CD4-positive, alpha-beta T cell treated with Interleukin-6 at 100 ng/mL for 8 hours (primary cell): ENCODE measurements at places on chromosomes 16 and 17.
A peak's percentile ranks its signal among the peaks of the same experiment; 100 is the strongest.

GRCh38 chr16:68065716-68066305 lies 19.4 kb upstream of the NFATC3 start:
- no peak for DNase-seq

DNA sequence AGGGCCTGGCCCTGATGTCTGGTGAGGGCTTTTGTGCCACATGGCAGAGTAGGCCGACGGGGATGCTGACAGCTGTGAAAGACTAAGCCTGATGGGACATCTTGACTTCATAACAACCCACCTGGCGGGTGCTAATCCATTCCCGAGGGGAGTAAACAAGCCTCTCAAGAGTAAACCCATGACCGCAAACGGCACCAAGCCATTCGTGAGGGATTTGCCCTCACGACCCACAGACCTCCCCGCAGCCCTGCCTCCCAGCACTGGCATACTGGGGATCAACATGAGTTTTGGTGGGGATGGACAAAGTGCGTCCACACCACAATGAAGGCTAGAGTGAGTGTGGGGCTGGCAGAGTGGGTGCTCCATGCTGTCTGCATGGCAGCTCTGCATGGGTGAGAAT lies 11.7 kb downstream of the RNF213 start:
- DNase-seq, result no peak

DNA sequence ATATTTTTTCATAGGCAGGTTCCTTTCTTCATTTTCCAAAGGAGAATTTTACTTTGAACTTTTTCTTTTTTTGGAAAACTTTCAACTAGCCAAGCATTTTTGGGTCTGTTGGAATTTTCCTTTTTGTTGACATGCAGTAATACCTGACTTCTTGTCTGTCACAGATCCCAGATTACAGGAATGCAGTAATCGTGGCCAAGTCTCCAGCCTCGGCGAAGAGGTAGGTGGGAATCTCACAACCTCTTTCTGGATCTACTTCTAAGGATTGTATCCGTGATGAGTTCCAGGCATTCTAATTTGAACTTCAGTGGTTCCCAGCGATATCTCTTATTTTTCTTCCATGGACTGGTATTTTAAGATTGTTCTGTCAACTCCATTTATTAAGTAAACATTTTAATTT lies 31.7 kb downstream of the PRPSAP2 start:
- no peak for DNase-seq

DNA sequence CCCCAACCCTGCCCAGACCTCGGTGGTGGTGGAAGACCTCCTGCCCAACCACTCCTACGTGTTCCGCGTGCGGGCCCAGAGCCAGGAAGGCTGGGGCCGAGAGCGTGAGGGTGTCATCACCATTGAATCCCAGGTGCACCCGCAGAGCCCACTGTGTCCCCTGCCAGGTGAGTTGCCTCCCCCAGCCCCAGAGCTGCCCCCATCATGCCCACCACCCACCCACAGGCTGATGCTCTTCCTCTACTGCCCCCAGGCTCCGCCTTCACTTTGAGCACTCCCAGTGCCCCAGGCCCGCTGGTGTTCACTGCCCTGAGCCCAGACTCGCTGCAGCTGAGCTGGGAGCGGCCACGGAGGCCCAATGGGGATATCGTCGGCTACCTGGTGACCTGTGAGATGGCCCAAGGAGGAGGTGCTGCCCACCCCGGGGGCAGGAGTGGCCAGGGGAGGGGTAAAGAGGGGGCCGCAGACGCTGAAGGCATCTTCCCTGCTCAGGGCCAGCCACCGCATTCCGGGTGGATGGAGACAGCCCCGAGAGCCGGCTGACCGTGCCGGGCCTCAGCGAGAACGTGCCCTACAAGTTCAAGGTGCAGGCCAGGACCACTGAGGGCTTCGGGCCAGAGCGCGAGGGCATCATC lies 8.4 kb downstream of the GALK1 start:
- DNase-seq, result no peak

- DNase-seq, result no peak
Measured at GRCh38 chr16:83338941-83339340, 468.8 kb upstream of the HSBP1 start.

- DNase-seq, result no peak
Measured at GRCh38 chr16:54409982-54410381, 123.4 kb upstream of the IRX3 start.

GRCh38 chr16:6524501-6524900 lies 808.1 kb upstream of the RBFOX1 start:
- DNase-seq, result no peak

DNA sequence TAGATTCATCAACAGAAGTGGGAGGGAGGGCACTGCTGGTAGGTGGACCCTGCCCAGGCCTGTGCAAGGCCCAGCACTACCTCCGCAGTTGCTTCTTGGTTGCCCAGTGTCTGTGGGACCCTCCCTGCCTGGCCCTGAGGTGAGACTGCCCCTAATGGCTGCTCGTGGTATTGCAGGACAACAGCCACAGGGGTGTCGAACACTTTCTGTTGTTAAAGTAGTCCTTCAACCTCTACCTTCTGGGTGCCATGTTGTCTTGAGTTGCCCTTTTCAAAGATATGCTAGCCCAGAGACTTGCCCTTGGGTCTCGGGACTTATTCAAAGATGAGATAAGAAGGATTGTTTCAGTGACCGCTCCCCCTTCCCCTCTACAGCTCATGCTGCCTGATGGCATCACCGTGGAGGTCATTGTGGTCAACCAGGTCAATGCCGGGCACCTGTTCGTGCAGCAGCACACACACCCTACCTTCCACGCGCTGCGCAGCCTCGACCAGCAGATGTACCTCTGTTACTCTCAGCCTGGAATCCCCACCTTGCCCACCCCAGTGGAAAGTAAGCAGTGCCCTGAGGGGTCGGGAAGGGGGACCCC lies 29.1 kb downstream of the AKAP1 start:
- peak; percentile 58 for DNase-seq

DNA sequence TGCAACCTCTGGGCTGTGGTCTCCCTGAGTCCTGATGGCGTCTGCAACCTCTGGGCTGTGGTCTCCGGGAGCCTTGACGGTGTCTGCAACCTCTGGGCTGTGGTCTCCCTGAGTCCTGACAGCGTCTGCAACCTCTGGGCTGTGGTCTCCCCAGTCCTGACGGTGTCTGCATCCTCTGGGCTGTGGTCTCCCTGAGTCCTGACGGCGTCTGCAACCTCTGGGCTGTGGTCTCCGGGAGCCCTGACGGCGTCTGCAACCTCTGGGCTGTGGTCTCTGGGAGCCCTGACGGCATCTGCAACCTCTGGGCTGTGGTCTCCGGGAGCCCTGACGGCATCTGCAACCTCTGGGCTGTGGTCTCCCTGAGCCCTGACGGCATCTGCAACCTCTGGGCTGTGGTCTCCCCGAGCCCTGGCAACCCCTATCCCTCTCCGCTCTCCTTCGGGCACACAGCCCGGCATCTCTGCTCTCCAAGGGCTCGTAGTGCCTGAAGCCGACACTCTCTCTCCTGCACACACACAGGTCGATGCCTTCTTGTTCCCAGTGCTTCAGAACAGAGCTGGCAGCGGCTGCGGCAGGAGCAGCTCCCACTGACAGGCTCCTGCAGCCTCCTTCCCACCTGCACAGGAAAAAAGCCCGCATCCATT lies 45.6 kb downstream of the METRNL start:
- no peak for DNase-seq

GRCh38 chr16:66651474-66651765 lies 45.1 kb downstream of the CMTM4 start:
- DNase-seq, result no peak

DNA sequence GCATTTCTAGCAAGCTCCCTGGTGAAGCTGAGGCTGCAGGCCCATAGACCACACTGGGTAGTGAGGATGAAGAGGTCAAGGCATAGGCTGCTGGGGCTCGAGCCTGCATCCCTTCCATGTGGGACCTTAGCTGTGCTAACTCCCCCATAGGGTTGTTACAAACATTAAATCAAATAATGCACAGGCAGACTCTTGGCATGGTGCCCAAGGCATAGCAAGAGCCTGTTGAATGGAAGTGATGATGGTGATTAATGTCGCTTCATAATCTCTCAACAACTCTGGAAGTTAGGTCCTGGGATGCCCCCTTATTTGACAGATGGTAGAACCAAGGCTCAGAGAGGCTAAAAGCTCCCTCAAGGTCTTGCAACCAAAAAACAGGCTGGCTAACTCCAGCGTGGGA lies 283.9 kb upstream of the EEF2KMT start:
- DNase-seq, result no peak

DNA sequence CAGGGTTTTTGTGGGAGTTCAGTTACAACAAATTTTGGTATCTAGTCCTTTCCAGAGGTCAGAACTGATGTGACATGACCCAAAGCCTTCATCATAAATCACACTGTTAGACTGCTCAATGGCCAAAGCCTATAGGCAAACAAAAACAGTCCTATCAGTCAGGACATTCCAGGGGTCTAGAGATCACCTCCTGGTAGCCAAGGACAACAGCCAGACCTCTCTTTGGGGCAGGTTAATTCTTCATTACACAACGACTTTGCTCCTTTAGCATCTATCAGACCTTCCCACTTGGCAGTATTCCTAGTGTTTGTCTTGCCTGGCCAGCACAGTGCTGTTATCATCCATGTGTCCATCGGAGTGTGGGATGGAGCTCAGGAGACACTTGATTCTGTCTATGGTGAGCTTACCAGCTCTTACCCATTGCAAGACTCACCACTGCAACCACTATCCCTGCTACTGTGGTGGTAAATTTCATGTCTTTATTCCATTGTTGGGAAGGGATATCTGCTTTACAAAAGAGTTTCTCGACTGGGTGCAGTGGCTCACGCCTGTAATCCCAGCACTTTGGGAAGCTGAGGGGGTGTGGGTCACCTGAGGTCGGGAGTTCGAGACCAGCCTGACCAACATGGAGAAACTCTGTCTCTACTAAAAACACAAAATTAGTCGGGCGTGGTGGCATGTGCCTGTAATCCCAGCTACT lies 95.5 kb upstream of the DHX40 start:
- no peak for DNase-seq

DNA sequence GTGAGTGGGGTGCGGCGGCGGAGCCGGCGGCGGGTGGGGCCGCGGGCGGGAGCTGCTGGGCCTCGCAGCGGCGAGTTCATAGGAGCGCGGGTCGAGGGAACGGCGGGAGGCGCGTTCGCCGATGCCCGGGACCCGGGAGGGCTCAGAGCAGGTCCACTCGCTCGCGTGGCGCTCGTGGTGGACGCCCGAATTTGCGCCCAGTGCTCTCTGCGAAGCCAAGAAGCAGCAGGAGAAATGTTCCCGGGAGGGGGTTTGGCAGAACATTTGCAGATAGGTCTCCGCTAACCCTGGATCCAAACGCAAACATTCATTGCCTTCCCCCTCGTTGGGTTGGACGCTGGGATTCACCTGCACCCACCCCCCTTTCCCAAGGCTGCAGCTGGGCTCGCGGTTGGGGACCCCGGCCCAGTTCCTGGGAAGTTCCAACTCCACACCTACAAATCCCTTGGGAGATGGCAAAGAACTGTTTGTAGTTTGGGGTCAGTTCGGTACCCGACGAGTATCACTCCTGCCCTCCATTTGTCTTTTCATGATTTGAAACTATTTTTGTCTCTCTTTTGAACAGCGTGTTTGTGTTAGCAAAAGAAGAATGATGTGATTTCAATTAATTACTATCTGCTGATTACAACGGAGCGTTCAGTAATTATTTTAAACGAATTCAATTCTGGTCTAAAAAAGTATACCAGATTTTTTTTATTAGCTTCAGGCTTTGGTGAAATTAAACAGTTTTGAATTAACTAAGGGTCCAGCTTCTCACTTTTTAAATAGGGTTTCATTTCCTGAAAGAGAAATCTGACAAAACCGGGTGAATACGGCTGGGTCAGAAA lies 2.3 kb downstream of the NTN1 start:
- DNase-seq, result no peak

DNA sequence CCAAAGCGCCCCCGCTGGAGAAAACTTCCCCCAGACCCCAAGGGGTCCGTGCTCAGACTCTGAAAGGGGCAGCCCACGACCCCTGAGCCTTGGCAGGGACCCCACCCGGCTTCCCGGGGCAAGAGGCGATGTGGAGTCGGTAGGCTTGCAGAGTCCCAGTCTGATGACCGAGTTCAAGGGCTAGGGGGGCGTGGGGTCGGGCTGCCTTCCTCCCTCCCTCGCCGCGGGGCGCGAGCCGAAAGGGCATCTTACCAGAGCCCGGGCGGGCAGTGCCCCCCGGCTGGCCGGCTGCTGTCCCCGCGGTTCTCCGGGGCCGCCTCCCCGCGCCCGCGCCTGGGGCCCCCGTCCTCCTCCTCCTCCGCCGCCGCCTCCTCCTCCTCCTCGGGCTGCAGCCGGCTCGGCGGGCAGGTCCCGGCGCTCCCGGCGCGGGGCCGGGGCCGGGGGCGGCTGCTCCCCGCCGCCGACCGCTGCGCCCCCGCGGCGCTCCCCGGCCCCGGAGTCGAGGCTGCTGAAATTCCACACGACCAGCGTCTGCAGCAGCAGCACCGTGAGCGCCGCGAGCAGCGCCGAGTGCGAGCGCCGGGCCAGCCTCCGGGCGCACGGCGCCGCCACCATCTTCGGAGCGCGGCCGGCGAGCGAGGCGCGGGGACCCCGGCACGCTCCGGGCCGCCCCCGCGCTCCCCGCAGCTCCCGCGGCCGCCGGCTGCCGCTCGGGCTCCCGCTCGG lies 415 bp downstream of the XYLT1 start:
- no peak for DNase-seq
